ENCODE measurements at places on chromosomes 4 and X. TPM values are rescaled to one million over a fixed set of nuclear protein-coding genes. Genes with fewer than 3 reads are reported as not detected.

The POF1B gene
- 1.2 TPM for total RNA-seq

The NPY2R gene
- total RNA-seq = not detected

The GPRASP2 gene
- 0.59 TPM for total RNA-seq

The ADH1C gene
- total RNA-seq = not detected

The F11 gene
- total RNA-seq = not detected

The RASSF6 gene
- 14.6 TPM for total RNA-seq

The IBSP gene
- not detected for total RNA-seq

The SEPTIN11 gene
- 20.3 TPM for total RNA-seq

The ASB11 gene
- total RNA-seq = not detected

Measured in B cell (primary cell).